Sigmoid colon (tissue), 7 donors: ENCODE measurements at places on chromosomes 5 and 9. TPM values are rescaled to one million over a fixed set of nuclear protein-coding genes. Genes with fewer than 3 reads are reported as not detected.

DNA sequence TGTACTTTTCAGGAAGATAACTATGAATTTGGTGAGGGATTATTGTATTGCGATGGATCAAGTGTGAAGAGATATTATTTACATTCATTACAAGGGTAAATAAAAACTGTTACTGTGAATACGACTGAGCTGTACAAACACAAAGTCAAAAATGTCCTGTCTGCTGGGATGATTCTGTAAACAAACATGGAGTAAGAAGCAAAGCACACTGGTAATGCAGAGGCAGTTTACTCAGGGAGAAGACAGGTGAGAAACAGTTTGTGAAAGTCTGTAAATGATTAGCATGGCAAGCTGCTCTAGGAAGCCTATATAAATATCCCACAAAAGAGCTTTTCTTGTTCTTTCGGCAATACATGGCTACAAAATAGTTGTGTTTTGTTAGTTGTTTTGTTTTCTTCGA is 115.4 kb upstream of the GNA14 start:
- H3K4me3 ChIP-seq: no peak overlapping the region
- no peaks in the 10 kb centered on the region for H3K36me3 ChIP-seq
- no peak overlapping the region for H3K27ac ChIP-seq
- peaks cover 2% of the 10 kb centered on the region for H3K4me1 ChIP-seq
- no peak for DNase-seq

DNA sequence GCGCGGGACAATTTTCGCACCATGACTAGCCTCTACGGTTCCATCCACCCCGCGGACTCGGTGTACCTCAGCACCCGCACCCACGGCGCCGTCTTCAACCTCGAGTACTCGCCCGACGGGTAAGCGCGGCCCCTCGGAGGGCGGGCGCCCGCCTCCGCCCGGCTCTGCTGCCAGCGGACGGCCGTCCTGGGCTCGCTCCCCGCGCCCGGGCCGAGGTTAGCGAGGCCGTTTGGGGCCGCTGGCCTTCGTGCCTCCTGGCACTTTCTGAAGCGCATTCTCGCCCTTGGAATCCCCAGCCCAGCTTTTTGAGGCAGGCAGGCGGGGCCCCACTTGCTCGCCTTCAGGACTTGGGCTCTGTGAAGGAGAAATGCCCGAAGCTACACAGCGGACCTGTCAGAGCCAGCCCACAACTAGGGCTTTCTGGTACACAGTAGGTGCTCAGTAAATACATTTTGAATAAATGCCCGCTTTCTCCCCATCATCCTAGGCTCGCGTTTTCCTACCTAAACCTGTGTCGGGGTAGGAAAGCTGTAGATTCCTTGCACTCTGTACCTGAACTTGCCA is 772 bp downstream of the DCAF10 start:
- peak overlapping the region; percentile 91 for H3K4me3 ChIP-seq
- no peaks in the 10 kb centered on the region for H3K36me3 ChIP-seq
- peaks cover 5% of the 10 kb centered on the region for H3K4me1 ChIP-seq
- peak overlapping the region; percentile 91 for H3K27ac ChIP-seq

DNA sequence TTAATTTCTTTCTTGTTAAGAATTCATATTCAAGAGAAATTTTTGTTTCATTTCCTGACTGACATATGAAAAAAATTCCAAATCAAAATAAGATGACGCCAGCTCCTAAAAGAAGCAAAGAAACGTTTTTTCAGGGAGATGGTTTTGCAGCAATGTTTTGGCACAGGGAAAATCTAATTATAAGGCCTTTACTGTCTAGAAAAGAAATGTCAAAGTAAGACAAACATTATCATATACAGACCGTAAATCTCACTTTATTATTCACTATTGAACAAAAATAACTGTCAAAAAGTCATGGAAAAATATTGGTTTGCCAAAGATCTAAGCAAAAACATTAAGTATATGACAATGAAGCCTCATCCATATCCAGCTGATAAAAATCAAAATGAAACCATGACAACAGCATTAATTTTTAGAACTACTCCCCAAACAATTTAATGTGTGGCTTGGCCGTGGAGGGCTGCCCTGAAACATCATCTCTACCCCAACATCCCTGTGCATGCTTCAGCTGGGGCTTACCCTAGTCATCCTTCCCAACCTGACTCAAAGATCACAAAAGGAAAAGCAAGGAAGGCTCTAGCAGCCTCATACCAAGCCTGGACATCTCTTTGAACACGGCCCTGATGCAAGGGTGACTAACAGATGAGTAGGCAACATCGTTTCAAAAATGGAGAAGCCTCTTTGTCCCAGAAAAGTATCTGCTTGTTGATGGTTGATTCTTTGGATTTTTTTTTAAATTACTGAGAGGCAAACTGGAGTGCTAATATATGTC is 95.6 kb downstream of the ARSB start:
- H3K4me1 ChIP-seq: peaks cover 26% of the 10 kb centered on the region
- H3K36me3 ChIP-seq: no peaks in the 10 kb centered on the region
- no peaks in the 10 kb centered on the region for H3K27me3 ChIP-seq
- H3K27ac ChIP-seq: no peak overlapping the region
- no peak for DNase-seq
- no peak overlapping the region for H3K4me3 ChIP-seq

DNA sequence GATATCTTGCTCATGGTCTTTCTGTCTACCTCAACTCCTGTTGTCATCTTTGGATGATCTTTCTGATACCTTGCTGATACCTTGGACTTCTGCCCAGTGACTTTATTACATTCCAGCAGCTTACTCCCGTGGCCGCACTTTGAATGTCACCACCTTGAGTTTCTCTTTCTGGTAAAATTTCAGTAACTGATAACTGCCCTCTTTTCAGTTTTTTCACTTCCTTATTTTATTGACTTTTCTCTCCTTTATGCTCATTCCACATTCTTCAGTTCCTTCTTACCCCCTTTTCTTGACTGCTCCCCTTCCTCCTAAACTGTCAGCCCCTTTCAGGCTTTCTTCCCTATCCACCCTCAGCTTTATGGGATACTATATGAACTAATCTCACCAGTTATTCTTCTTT is 7.0 kb upstream of the FBXO4 start:
- H3K27ac ChIP-seq: no peak overlapping the region
- DNase-seq: no peak
- H3K36me3 ChIP-seq: peaks cover 22% of the 10 kb centered on the region
- H3K4me3 ChIP-seq: no peak overlapping the region
- H3K4me1 ChIP-seq: no peaks in the 10 kb centered on the region

DNA sequence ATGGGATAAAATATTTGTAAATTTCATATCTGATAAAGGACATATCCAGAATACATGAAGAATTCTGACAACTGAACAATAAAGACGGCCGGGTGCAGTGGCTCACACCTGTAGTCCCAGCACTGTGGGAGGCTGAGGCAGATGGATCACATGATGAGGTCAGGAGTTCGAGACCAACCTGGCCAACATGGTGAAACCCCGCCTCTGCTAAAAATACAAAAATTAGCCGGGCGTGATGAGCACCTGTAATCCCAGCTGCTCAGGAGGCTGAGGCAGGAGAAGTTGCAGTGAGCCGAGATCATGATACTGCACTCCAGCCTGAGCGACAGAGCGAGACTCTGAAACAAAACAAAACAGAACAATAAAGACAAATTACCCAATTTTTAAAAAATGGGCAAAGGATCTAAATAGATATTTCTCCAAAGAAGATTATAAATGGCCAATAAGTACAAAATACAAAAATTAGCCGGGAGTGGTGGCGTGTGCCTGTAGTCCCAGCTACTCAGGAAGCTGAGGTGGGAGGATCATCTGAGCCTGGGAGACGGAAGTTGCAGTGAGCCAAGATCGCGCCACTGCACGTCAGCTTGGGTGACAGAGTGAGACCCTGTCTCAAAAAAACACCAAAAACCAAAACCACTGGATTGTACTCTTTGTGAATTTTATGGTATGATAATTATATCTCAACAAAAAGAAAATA is 9.6 kb upstream of the NSD1 start:
- H3K4me1 ChIP-seq: no peaks in the 10 kb centered on the region
- H3K27me3 ChIP-seq: no peaks in the 10 kb centered on the region
- H3K36me3 ChIP-seq: no peaks in the 10 kb centered on the region
- no peak overlapping the region for H3K27ac ChIP-seq

PIP5K1B gene
- 28.0 TPM for polyA plus RNA-seq

GRCh38 chr5:127290019-127290945 is at the start of gene MEGF10:
Gene MEGF10 (plus strand): TSS chr5:127290796. CDS start chr5:127331309, 40,513 bp downstream.
- H3K27me3 ChIP-seq: peaks cover 19% of the 10 kb centered on the region
- H3K4me1 ChIP-seq: peaks cover 11% of the 10 kb centered on the region
- no peaks in the 10 kb centered on the region for H3K36me3 ChIP-seq
- DNase-seq: no peak
- peak within 1 kb of the TSS; percentile 1 for H3K4me3 ChIP-seq
- H3K27ac ChIP-seq: no peak within 1 kb of the TSS
